ENCODE measurements at places on chromosomes 13 and 19.
A peak's percentile ranks its signal among the peaks of the same experiment; 100 is the strongest.

DNA sequence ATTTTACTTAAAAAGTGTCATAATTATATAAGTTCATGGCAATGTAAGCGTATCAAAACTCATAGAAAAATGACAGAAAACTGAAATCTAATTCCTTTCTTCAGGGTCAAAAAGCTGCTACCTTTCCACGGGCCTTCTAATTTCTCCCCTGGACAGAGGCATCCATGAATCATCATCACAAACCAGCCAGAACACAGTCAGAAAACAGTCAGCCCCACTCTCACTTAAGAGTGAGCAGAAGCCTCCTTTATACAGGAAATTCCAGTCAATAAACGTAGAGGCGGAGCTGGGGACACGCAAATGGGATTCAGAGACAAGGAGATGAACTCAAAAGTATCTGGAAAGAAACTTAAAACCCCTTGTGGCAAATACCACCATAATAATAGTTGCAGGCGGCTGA is 54.2 kb upstream of the ABCC4 start:
- no peak for DNase-seq

DNA sequence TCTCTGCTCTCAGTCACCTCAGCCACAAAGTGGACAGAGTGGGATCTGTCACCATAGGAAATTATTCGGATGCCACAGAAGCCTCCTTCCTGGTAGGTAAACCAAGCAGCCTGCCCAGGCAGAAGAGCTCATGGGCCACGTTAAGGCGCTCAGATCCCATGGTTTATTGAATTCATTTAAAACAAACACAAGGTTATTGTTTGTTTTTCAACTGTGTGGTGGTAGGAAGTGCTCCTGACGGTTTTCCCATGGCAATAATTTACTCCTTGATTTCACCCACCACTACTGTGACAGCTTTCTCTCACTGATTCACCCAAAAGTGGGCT is 14.4 kb downstream of the BCAM start:
- no peak for DNase-seq

- DNase-seq, result no peak
Measured at GRCh38 chr19:42370068-42370520, 20.0 kb downstream of the CNFN start.

- no peak for DNase-seq
Measured at GRCh38 chr19:573519-573825, 1.1 kb downstream of the BSG start.

- peak; percentile 75 for DNase-seq
Measured at GRCh38 chr13:73765651-73766384, 368.4 kb downstream of the KLF12 start.

DNA sequence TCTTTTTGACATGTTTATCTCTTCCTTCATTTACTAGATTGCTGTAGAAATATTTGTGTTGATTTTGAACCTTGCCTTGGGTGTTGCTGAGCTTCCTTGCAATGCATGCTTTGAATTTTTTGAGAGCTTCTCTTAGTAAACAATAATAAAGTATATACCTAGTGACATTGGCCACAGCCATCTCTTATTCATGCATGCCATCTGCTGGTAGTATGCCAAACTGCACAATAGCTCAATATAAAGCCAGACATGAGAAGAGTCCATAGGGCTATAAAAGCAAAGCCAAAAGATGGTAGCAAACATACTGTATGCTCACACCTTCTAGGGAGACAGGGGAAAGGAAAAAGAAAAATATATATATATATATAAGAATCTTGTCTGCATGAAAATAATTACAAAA is 18.9 kb upstream of the ZSCAN5A start:
- peak; percentile 42 for DNase-seq

- no peak for DNase-seq
Measured at GRCh38 chr19:19211499-19212420, at the start of gene NCAN. Gene NCAN (plus strand): TSS chr19:19211958. CDS start chr19:19216954, 4,996 bp downstream.

DNA sequence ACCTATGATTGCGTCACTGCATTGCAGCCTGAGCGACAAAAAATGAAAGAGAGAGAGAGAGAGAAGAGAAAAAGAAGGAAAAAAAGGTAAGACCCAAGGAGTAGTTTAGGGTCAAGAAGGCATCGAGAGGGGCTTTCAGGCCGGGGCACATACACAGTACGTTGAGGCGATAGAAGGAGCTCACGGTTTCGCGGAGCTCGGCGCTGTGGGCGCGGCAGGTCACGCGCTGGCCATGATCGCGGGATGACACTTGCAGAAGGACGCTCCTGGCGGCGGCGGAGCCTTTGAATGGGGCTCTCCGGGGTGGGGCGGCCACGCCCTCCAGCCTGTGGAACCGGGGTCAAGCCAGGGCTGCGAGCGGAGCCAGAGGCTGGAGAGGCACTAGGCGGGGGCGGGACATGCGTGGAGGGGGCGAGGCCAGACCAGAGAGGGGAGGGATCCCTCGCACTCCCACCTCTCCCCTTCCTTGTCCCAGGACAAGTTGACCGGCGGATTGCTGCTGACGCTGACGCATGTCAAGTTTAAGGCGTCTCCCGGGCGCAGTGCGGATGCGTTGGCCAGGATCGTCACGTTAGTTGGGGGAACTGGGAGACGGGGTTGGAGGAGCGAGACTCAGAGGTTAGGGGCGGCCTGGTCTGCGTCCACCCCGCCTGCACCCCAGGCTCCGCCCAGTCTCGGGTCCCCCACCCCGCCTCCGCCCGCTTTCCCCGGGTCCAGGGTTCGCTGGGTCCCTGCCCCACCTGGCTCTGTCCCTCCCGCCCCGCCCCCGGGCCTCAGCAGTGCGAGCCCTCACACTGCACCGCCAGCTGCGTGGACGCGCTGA is 6.9 kb downstream of the NPHS1 start:
- DNase-seq, result no peak

GRCh38 chr13:101919541-101920181 is 467.2 kb downstream of the ITGBL1 start:
- DNase-seq, result no peak

- no peak for DNase-seq
Measured at GRCh38 chr19:53131727-53132126, 983 bp downstream of the ZNF415 start.

GRCh38 chr13:24274452-24275021 is 34.8 kb upstream of the C1QTNF9 start:
- peak; percentile 64 for DNase-seq

GRCh38 chr13:42996584-42996983 is 4.5 kb upstream of the EPSTI1 start:
- DNase-seq, result no peak

- no peak for DNase-seq
Measured at GRCh38 chr19:53608381-53608780, 23.4 kb upstream of the DPRX start.

DNA sequence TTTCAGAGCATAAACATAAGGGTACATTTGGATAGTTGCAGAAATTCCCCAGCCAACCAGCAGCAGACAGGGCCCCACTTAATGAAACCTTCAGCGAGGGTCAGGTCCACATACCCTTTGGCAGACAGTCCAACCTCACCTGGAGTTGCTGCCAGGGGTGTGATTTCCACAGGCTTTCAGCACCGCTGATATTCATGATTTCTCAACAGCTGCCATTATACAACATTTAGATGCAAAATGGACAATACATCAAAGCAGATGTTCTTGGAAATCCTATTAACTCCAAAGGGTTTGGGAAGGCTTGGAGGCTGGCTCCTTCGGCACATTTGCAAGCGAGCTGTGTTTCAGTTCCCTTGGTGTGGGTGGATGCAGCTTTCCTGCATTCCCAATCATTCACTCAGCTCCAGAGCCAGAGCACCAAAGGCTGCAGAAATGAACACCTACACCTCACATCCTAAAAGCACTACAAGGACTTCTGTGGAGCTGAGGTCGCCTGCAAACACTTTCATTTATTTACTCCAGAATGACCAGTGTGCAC is 147.2 kb upstream of the VSTM2B start:
- no peak for DNase-seq

DNA sequence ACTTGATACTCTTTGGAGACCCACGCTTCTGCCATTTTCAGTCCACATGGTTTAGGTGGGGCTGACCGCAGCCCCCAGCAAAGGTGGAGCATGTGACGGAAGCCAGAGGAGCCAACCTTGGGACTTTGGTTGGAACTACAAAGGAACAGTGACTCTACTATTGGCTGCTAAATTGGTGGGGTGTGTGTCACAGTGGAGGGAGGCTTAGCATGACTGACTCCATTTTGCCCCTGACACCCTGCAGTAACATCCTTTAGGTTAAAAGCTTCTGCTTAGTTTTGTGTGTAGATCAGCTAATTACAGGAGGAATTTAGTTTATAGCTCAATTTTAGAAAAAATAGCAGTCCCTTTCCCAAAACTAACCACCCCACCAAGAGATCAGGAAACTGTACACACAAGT is 6.6 kb downstream of the SDHAF1 start:
- DNase-seq, result no peak

GRCh38 chr13:79451500-79451962 is 29.4 kb upstream of the NDFIP2 start:
- peak; percentile 93 for DNase-seq

DNA sequence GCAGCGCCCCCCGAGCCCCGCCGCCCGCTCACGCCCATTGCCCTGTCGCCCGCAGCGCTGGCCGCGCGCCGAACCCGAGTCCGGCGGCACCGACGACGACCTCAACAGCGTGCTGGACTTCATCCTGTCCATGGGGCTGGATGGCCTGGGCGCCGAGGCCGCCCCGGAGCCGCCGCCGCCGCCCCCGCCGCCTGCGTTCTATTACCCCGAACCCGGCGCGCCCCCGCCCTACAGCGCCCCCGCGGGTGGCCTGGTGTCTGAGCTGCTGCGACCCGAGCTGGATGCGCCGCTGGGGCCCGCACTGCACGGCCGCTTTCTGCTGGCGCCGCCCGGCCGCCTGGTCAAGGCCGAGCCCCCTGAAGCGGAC is 518 bp downstream of the KLF2 start:
- DNase-seq, result peak; percentile 45

GRCh38 chr19:58002384-58003173 is at the start of gene ZNF606:
Gene ZNF606 (minus strand): TSS chr19:58002820. CDS start chr19:58001319, 1,501 bp downstream.
- DNase-seq, result peak; percentile 90

- DNase-seq, result no peak
Measured at GRCh38 chr13:26749285-26749684, 11.3 kb downstream of the GPR12 start.

GRCh38 chr13:27595055-27595811 is 25.1 kb downstream of the LNX2 start:
- no peak for DNase-seq

DNA sequence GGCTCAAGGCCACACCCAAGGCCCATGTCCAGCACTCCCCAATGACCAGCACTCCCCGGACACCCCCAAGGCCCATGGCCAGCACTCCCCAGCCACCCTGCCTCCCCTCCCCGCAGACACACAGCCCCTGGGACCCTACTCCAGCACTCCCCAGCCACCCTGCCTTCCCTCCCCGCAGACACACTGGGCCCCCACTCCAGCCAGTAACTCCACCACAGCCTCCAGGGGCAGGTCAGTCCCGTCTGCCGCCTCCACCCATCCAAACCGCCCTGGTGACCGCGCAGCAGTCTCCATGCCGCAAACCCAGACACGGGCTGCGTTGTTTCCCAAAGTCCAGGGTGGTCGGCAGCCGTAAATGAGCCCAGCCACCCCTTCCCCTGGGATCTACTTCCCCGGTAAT is 70.7 kb downstream of the SPACA7 start:
- DNase-seq, result no peak

DNA sequence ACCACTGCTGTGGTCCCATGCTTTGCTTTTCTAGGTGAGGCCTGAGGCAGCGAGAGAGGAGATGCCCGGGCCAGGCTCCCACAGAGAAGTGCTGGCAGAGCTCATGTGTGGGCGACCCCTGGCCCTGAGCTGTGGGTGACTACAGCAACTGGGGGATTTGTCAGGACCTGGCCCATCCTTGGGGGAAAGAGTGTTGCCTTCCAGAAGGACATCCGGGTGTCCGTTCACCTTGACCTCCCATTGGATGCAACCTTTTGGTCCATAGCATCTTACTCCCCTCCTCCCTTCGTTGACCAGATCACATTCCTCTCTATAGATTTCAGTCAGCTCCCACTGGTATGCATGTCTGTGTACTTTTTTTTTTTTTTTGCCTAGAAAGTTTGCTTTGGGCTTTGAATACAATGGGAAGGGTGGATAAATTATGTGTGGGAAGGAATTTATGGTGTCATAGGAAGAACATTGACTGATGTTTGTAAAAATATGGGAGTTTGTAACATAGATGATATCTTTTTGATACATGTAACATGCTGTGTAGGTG is 84.2 kb upstream of the RNF113B start:
- DNase-seq, result no peak

DNA sequence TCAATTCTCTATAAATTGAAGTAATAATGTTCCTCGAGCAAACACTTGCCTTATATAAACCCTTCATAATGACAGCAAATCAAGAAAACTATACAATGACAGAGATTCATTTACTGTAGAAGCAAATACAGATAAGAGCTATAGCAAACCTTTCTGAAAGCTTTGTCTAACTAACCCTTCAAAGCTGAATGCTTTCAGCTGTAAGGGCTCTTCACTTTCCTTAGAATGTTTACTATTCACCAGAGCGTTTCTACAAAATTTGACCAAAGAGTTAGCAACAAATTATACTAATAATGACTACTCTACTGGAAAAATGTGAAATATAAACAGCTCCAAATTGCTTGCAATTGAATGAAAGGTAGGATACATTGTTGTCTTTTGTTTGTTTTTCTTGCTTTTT is 218.1 kb downstream of the SLITRK5 start:
- no peak for DNase-seq

GRCh38 chr13:101876951-101877350 is 424.5 kb downstream of the ITGBL1 start:
- no peak for DNase-seq

DNA sequence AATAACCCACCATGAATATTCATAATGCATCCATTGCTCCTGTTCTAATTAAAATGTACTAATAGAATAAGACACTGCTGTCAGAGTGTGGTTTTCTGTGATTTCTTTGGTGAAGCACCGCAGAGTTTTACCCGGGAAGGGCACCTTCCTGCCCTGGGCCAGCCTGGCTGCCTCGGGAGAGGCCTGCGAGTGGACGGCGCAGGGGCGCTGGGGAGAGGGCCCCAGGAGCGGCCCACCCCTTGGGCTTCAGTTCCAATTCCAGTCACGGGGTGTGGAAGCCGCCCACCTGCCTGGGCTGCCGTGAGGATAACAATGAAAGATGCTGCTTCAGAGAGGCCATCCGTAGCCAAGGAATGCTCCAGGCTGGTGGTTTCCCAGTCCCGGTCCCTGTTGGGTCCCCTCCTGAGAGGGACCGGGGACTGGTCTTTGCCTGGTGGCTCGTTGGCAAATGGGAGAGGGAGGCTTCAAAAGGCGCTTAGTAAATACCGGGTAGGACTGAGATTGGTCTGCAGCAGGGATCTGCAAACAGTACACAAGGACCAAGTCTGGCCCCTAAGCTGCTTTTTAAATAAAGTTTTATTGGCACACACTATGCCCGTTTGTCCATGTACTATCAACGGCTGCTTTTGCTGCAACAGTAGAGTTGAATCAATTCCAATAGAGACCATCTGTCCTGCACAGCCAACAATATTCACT is 18.0 kb downstream of the TCF3 start:
- no peak for DNase-seq

GRCh38 chr19:54369082-54369687 is 4.5 kb upstream of the LAIR1 start:
- DNase-seq, result no peak

DNA sequence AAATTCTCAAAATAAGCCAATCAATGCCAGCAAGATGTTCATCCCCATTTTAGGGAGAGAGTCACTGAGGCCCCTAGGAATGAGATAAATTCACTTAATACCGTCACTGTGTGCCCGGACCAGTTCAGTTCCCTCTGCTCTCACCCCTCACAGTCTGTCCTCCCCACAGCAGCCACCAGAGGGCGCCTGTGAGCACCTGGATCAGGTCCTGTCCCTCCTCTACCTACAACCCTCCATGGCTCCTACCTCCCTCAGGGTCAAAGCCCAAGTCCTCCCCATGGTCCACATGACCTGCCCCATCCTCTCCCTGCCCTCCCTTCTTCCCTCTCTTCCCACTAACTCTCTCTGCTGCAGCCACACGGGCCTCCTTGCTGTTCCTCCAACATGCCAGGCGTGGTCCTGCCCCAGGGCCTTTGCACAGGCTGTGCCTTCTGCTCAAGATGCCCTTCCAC is 42.0 kb upstream of the NFIC start:
- DNase-seq, result peak; percentile 80
